ENCODE measurements at places on chromosomes 1 and 21.

DNA sequence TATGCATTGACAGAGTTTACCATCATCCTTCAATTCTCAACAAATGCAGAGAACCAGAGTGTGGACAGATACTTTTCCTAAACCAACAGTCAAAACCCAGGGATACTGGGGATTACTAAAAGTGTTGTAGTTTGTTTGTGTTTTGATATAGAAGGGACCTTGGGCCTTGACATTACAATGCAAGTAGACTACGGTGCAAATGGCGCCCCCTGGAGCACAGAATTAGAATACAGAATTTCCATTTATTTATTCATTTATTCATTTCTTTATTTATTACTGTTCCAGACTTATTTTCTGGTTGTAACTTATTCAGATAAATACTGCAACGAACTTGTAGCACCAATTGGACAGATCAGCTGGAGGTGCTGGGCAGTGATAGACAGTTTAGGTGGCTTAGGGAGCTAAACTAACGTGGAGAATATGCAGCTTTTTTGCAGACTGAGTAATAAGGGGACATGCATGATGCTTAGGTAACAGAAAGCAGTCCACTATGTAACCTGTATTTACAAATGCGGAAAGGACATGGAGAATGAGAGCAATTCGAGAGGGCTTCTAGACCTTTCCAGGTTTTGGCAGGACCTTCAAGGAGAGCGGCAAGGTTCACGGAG lies 42.6 kb downstream of the KIRREL1 start:
- no peak for DNase-seq

DNA sequence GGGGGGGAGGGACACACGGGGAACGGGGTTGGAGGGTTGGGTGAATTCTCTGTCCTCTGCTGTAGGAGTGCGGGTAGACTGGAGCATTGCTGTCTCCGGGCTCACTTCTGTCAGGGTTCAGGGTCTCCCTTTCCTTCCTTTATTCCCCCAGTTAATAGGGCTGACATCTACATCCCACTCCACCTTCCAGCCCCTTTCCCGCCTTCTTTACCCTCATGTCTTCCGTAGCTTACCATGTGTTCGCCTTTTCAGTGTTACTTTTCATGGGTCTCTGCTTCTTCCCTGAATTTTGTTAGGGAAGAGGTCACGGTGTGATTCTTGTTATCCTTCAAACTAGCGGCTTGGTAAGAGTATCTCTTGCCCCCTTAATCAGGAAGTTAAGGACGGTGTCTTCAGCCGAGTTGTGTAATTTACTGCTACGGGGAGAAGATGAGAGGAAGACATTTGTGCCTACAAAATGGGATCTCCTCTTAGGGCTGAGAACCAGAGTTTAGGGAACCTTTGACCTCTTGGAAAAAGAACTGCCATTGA lies 917 bp downstream of the RAP1A start:
- no peak for DNase-seq

- no peak for DNase-seq
These were observed 987 bp downstream of the GPR137B start for GRCh38 chr1:236143104-236143948.

DNA sequence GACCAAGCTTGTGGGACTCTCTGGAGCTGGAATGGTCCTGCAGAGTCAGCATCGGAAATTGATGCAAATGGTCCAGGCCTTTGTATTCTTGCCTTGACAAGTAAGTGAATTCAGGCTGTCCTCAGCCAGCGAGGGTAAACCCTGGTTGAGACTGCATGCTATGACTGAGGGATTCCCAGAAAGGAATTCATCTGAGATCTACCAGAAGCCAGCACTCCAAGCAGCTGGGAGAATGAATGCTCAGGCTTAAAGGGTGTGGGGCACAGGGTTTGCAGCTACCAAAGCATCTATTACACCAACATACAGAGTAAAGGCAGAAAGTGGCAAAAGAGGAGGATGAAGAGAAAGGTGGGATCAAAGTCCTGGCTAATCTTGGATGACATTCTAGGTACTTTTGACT lies 257.0 kb upstream of the LYPLAL1 start:
- DNase-seq, result no peak

DNA sequence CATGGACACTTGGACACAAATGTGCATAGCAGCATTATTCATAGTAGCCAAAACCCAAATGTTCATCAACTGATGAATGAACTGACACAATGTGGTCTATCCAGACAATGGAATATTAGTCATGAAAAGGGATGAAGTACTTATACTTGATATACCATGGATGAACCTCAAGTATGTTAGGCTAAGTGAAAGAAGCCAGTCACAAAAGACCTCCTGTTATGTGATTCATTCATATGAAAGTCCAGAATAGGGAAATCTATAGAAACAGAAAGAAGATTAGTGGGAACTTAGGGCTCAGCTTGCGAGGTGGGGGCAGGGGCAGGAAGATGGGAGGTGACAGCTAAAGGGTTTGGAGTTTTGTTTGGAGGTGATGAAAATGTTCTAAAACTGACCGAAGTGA lies 7.4 kb downstream of the KCNE1 start:
- no peak for DNase-seq

DNA sequence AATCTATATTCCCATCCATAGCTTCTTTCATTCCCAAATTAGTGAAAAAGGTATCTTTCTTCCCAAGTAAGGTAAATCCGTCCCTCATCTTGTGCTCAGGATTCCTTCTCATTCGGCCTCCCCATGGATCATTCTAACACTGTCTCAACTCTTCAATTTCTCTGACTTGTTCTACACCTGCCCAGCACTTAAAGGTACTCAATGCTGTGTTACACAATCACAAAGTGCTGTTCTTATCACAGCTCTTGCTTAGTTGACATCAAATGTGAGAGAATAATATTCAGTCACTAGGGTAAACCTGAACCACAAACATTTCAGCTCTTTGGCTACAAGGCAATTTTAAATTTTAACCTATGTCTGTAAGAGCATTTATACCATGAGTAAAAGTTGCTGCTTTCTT lies 94.8 kb downstream of the DIRAS3 start:
- DNase-seq, result no peak

GRCh38 chr1:172109359-172109758 lies 268.1 kb downstream of the DNM3 start:
- no peak for DNase-seq

GRCh38 chr1:117679868-117680267 lies 74.0 kb downstream of the TENT5C start:
- no peak for DNase-seq

GRCh38 chr1:156539818-156540355 lies 32.5 kb downstream of the IQGAP3 start:
- no peak for DNase-seq

- DNase-seq, result no peak
These were observed 66.3 kb upstream of the FGGY start for GRCh38 chr1:59230622-59231021.

GRCh38 chr1:100512803-100513352 lies 25.1 kb upstream of the GPR88 start:
- DNase-seq, result no peak

DNA sequence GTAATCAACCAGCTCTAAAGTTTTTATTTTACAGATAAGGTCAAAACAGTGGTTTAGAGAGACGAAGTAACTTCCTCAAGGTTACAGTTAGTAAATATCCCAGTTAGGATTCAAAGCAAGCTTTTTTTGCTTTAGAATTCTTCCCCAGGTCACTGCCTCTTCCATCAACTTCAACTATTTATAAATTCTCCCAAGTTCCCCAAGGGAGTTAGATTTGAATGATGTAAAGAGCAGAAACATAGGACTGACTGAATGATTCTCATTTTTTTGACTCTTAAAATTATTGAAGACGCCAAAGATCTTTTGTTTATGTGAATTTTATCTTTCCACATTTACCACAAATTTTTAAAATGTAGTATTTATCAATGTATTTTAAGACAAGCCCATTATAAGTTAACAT lies 4.1 kb downstream of the POGZ start:
- no peak for DNase-seq

GRCh38 chr1:53349369-53349835 lies 21.5 kb upstream of the LRP8 start:
- DNase-seq, result no peak

GRCh38 chr1:4056422-4056821 lies 156.3 kb upstream of the C1orf174 start:
- no peak for DNase-seq

- no peak for DNase-seq
These were observed 5.2 kb downstream of the KCNJ10 start for GRCh38 chr1:160064746-160065145.

DNA sequence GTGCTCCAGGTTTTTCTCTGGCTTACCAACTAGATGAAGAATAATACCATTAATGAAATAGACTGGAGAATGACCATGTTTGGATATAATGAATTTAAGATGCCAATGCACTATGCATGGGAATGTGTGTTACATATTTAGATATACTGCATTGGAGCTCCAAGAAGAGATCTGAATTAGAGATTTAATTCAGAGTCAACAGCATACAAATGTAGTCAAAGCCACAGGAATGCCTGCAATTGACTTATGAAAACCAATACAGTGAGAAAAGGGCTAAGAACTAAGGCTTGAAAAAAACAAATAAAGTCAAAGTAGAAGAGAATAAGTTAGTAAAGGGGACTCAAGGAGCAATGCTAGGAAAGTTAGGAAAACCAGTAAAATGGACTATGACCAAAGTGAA lies 59.1 kb downstream of the USP24 start:
- DNase-seq, result no peak

- peak; percentile 9 for DNase-seq
These were observed 47.1 kb upstream of the ACADM start for GRCh38 chr1:75677443-75677842.

DNA sequence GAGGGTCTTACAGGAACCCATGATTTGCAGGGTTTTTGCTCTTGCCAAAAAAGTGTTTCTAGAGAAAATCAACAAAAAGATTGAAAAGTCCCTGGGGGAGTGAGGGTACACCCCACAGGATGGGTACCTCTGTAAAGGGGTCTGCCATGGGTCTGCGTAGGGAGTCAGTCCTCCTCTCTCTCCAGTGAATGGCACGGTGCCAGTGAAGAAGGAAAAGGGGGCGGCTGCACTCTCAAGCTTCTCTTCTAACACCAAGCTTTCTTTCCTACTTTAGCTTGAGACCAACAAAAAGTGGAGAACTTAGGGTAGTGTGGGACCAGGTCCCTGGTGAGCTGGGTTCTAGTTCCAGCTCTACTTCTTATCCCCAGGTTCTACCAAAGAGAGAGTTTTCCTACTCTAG lies 87.4 kb downstream of the GLUL start:
- DNase-seq, result no peak

DNA sequence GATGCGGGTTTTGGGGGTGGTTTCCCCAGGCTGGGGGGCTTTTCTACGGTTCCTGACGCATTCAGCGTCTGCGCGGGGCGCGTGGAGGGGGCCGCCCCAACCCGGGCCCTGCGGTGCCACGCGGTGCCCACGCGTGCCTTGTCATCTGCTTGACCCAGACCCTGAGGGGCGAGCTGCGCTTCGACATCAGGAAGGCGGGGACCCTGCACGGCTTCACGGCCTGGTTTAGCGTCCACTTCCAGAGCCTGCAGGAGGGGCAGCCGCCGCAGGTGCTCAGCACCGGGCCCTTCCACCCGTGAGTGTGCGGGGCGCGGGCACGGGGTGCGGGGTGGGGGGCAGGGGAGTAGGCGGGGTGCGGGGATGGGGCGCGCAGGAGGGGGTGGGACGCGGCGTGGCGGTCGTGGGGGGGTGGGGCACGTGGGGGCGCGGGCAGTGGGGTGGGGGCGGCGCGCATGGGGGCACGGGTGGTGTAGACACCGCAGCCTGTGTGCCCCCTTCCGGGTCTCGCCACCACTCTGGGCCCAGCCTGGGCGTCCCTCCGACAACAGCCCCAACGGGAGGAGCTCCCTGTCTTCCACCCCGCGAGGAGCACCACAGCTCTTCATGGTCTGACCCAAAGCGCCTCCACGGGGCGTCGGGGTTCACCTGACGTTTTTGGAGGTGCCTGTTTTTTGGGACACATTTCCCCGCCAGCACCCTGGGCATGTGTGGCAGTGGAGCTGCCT lies 26.3 kb downstream of the PRMT2 start:
- no peak for DNase-seq

GRCh38 chr1:24308365-24309015 lies 10.7 kb upstream of the GRHL3 start:
- no peak for DNase-seq

DNA sequence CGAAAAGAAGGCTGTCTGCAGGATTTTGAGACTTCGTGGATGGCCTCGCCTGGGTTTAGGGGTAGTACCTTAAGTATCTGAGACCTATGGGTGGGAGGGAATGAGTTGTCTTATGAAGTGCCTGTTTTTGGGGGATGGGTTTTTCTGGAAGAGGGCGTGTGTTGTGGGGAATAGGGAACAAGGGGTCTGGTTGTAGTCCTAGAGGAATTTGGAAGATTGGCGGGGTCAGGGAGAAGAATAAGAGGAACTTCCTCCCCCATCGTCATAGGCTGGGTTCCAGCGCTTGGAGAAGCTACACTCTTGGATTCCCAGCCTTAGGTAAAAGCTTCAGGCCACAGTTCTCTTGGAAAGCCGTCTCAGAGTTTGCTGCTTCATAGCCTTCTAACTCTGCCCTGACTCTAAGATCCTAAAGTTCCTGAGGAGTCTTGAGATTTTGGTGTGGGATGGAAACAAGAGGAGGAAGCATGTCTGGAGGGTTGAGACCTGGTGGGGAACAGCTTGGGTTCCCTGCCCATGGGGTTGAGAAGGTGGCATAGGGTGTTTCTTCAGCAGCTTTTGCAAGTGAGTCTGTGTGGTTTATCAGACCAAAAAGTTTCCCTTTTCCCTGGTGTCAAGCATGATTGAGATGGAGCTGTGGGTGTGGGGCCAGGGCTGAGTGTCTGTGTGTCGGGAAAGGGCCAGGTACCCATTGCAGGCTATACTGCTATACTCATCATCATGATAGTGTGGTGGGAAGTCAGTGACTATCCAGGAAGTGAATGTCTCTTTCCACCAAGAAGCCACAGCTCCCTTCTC lies 1.8 kb downstream of the VANGL2 start:
- DNase-seq, result no peak

DNA sequence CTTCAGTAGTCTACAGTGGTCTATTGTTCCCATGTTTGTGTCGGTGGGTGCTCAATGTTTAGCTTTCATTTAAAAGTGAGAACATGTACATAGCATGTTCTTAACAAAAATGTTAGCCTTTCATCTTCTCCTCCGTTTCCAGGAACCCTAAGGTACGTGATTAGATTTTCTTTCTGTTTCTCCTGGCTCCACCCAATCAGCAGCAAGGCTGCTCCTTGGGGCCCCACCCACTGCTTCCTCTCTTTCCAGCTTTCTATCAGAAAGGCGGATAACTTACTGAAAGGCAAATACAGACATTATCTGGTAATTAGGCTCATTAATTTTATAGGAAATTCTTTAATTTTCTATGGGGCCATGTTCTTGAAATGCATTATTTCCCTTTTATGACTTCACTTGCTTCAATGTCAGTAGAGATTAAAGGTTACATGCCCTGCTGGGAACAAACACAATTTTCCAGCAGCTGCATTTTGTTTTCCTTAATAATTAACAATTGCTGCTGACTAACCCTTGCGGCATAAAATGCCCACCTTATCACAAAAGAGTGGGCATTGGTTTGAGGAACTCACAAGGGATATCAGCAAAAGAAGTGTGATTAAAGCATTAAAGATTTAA lies 324.9 kb upstream of the SNX7 start:
- no peak for DNase-seq

GRCh38 chr1:200206761-200207160 lies 179.3 kb downstream of the NR5A2 start:
- no peak for DNase-seq

Measured in NCI-H187 (cell line).